ENCODE measurements at places on chromosomes 1 and 21.

DNA sequence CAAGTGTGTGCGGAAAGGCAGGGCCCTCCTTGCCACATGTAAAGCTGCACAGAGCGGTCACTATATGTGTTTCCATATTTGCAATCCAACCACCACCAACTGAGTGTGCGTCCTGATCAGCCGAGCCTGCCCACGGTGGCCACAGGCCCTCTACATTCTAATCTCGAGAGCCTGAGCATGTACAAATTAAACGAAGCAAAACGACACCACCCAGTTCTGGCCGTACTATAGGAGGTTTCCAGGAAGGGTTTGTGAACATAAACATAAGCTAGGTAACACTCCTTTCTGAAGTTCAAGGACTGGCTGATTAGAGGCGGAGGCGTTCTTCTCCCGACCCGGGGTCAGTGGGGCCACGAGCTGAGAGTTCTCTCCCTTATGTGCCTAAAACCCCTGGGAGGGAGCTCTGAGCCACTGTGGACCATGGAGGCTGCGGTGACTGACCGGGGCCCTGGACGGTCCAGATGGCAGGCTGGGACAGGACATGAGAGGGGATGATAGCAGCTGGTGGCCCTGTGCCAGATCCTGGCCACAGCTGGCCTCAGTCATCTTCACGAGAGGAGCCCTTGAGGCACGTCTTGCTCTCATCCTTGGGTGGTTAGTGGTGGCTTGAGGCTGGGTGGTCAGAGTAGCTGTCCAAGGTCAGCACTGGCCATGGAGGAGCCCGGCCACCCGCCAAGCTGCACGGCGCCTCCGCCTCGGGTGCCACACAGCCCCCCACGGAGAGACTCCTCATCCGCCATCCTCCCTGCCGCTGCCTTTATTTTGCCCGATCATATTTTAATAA lies 39.1 kb upstream of the TRAPPC10 start:
- no peak for DNase-seq

DNA sequence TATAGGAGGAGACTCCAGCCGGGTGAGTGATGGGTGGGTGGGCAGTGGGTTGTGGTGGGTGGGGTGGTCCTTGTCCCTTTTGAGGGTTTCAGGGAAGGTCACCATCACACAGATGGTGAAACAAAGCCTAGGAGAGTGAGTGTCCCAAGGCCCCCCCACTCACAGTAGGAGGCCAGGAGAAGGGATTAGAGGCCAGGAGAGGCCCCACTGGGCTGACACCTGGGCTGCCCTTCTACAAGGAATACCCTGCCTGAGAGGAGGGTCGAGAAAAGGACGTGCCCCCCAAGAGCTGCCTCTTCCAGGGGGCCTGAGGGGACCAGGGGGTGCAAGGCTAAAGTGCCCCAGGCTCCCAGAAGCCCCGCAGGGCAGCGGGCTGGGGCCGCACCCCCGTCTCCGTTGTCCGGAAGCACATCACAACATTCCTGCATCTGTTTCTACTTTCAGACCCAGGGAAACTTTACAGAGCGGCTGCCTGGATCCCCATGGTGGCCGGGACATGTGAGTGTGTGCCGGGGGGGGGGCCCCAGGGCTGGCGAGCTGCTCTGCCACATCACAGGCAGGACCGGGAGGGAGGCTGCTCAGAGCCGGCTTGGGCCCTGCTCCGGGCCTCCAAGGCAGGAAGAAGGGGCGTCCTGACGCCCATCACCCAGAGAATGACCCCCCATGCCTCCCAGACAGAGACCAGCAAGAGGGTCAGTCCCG lies 68.2 kb downstream of the ARHGEF16 start:
- DNase-seq, result no peak

DNA sequence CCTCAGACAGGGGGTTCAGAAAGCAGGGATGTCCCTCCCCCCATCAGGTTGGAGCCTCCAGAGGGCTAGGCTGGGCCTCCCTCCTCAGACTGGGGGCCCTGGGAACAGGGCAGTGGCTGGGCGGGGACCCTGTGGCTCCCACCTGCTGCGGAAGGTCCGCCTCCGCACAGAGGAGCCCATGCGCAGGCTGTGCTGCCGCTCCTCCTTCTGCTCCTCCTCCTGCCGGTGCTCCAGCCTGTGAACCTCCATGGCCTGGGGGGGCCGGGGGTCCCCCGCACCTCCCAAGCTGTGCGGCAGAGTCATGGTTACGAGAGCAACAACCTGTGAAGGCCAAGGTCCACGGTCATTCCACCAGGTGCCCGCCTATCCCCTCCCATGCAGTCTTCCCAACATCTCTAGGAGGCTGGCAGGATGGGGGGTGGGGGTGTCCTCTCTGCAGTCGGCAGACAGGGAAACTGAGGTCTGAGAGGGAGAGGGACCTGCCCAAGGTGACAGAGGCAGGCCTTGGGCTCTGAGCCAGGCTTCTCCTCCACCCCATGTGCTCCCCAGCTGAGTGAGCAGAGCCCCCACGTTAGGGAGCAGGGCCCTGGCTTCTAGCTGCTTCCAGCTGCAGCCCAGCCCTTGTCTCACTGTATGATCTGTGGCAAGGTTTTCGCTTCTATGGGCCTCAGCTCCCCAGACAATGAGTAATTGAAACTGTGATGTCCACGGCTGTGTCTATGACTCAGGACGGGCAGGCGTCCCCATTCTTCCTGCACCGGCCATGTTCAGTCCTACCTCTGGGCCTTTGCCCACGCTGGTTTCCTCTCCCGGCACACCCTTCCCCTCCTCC lies 3.4 kb downstream of the MYOM3 start:
- no peak for DNase-seq

- DNase-seq, result no peak
Measured at GRCh38 chr1:67780637-67781036, 52.6 kb downstream of the GNG12 start.

DNA sequence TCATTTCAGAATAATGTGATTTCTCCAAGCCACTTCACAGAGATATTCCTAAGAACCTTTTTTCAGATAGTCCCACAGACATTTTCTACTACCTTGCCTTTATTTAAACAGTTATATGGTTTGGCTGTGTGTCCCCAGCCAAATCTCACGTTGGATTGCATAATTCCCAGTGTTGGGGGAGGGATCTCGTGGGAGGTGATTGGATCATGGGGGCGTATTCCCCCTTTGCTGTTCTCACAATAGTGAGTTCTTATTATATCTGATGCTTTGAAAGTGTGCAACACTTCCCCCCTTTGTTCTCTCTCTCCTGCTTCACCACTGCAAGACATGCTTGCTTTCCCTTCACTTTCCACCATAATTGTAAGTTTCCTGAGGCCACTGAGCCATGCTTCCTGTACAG lies 93.6 kb upstream of the ZNF678 start:
- DNase-seq, result no peak

DNA sequence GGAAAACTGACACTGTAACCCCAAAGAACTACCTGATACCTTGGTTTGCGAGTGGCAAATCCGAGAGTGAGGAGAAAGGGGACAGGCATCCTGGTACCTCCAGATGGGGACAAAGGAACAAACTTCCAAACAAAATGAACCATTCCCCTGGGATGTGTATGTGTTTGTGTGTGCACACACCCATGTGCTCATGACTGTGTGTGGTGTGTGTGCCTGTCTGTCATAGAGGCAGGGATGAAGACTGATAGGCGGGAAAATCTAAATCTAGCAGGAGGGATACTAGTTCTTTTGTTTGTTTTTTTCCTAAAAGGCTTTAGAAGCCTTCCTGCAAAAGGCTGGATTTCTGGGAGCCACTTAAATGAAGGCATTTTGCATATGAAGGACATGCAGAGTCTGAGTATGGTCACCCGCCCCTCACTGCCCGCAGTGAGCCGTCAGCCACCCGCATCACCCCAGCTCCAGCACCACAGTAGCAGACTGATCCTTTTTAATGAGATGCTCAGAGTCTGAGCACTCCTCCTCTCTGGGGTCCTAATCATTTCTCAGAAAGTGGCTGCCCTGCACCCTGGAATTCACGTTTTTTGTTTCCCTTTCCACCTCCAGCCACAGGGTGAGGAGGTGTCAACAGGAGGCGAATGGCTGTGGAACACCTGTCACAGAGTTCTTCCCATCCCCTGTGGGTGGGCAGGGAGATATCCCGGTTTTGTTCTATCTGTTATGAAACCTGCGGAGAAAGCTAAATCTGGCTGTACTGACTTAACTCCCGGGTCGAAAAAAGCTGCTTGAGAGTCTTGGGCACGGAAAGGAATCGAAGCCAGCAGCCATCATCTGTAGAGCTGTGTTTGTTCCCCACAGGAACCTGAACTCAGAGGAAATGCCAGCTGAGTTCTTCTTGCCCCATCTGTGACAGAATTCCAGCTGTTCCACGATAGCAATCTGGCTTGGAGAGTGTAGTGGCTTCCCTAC lies 34.9 kb downstream of the UTP25 start:
- no peak for DNase-seq

DNA sequence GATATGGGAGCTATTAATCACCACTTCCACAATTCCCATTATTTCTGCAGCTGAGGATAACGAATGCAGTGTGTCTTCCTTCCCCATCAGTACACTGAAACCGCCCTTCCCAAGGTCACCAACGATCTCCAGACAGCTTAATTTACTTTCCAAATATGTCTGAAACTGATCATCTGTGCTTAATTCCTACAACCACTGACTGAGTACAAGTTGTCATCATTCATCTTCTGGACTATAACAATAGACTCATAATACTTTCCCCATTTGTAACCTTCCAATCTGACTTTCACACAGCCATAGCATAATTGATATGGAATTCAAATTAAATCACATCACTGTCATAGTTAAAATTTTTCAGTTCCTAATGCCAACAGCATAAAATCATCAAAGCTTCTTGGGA lies 17.4 kb downstream of the DNM3 start:
- no peak for DNase-seq

GRCh38 chr1:34696981-34697380 lies 57.9 kb upstream of the GJB5 start:
- no peak for DNase-seq

DNA sequence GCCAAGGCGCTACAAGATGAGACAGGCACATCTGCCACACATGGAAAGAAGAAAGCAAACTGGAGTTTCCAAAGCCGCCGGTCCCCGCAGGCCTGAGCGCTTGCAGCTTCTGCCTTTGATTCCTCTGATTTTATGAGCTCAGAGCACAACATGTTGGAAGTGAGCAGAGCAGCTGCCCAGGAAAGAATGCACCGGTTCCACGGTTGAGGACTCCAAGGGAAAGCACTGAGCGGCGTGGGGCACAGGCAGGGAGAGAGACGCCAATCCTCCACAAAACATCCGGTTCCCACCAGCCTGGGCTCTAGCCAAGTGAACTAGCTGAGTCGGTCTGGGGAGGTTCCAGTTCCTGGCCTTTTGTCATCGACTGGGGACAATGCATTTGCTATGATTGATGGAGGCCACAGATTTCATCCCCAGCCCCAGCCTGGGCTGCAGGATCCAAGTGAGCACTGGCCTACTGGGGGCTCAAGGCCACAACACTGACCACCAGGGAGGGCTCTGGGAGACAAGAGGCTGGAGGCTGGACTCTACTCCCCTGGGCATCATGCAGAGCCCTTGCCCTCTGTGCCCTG lies 253.1 kb upstream of the IRF2BP2 start:
- DNase-seq, result no peak

DNA sequence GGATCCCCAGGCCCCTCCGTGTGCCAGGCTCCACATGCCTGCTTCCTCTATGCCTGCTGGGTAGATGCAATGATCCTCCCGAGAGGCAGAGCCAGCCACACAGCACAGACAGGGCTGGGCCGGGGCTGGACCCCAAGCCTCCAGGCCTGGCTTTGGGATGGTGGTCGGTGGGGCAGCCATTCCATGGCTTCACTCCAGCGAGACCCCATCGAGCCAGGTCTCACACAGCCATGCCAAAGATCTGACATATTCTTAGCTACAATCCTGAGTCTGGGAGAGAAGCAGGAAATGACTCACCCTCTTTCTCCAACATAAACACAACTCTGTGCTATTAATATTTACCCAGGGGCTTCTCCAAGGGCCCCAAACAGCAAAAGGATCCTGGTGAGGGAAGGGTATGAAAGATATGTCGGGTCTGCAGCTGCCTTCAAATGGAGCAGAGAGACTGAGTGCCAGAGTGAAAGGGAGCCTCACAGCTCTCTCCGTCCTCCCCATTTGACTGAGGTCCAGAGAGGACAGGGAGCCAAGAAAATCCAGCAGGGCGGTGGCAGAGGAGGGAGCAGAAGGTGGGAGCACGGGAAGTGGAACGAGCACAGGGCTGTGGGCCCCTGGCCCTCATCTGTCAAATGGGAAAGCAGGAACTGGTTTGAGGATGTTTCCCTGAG lies 639.5 kb downstream of the MATN1 start:
- DNase-seq, result no peak

DNA sequence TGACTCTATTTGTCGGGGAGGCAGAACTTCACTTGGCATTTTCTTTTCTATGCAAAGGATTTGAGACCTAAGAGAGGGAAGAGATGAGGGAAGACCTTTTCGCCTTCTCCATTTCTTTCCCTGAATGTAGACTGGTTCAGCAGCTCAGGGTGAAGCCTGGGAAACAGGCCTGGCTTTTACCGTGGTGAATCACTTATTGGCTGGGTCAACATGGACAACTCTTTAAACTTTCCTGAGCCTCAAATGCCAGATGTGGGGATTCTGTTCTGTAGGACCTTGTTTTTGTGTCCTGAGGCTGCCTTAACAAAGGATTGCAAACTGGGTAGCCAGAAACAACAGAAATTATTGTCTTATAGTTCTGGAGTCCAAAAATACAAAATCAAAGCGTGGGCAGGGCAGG lies 455.8 kb upstream of the VAMP3 start:
- no peak for DNase-seq

Measured in stimulated activated CD4-positive, alpha-beta T cell treated with anti-CD3 and anti-CD28 coated beads, Interleukin-15, amount 100 ng/mL, for 48 hours (primary cell).